Stimulated activated CD8-positive, alpha-beta memory T cell treated with anti-CD3 and anti-CD28 coated beads, Interleukin-15, amount 100 ng/mL, for 24 hours (primary cell): ENCODE measurements at places on chromosomes 13 and 19.

- DNase-seq: no peak
Measured at GRCh38 chr13:45512098-45512496, 47.4 kb downstream of the COG3 start.

- no peak for DNase-seq
Measured at GRCh38 chr13:80048030-80048429, 292.9 kb downstream of the SPRY2 start.

GRCh38 chr13:25018729-25019115, 77.2 kb upstream of the PABPC3 start:
- DNase-seq: no peak

DNA sequence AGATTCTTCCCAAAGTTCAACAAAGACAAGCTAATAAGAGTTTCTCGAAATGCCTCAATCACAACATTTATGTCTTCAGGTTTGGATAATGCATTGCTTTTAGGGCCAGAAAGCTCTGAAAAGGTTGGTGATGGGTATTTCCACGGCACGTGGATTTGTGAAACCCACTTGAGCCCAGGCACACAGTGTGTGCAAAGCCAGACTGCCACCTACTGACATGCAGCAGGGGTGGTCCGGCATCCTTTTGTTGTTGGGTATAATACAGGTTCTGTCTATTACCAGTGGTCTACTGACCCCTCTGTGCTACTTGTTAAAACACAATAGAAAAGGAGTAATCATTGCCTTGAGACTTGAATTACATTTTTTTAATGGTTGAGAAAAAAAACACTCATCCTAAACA, 225.6 kb downstream of the RAP2A start:
- no peak for DNase-seq

DNA sequence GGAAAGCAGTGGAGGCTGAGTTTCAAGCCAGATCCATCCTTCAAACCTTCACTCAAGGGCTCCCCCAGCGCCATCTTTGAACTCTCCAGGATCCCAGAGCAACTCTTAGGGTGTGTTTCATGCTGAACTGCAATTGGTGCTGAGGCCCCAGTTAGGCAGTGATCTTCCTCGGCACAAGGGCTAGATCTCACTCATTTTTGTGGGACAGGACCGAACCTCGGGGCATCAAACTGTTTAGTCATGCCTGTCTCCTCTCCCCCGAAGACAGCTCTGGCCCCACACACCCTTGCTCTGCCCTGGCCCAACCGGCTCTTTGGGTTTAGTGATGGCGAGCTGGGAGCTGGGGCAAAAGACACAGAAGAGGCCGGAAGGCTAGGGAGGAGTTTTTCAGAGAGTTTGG, 115.1 kb downstream of the NUFIP1 start:
- DNase-seq: no peak

DNA sequence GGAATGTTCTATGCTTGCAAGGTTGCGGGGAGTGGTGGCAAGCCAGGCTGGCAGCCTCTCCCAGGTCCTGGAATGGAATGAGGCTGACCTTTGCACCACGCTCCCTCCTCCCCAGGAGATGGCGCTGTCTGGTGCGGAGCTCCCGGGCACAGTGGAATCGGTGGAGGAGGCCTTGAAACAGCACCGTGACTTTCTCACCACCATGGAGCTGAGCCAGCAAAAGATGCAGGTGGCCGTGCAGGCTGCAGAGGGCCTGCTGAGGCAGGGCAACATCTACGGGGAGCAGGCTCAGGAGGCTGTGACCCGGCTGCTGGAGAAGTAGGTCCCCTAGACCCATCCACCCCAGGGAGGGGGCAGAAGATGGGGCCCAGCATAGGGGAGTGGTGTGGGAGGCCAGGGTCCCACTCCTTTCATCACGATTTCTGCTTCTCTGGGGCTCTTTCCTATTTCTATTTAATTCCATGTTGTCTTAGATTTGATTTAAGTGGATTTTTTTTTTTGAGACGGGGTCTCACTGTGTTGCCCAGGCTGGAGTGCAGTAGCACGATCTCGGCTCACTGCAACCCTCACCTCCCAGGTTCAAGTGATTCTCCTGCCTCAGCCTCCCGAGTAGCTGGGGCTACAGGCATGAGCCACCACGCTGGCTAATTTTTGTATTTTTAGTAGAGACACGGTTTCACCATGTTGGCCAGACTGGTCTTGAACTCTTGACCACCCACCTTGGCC, 53.2 kb upstream of the SHKBP1 start:
- DNase-seq: no peak

DNA sequence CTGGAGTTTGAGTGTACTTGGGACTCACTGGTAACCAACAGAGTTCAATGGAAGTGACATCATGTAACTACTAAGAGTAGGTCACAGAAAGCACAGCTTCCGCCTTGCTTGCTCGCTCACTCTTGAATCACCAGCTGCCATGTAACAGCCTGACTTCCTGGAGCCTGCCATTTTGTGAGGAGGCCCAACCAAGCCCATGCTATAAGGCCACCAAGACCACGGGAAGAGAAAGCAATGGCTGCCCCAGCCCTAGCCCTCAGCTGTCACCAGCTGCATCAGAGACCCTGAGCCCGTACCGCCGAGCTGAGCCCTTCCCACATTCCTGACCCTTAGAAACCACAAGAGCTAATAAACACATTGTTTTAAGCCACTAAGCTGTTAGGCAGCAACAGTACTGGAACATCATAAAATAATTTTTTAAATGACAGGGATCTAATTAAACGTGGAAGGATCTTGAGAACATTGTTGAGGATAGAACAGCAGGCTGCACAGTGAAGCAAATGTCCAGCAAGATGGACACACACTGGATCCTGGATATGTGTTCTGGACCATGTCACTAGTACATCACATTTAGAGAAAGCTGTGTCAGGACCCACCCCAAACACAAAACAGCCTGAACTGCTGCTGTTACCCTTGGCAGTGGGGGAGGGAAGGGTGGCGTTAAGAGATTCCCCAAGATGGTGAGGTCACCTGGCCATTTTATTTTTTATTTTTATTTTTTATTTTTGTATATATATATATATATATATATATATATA, 21.7 kb upstream of the LDLR start:
- no peak for DNase-seq

DNA sequence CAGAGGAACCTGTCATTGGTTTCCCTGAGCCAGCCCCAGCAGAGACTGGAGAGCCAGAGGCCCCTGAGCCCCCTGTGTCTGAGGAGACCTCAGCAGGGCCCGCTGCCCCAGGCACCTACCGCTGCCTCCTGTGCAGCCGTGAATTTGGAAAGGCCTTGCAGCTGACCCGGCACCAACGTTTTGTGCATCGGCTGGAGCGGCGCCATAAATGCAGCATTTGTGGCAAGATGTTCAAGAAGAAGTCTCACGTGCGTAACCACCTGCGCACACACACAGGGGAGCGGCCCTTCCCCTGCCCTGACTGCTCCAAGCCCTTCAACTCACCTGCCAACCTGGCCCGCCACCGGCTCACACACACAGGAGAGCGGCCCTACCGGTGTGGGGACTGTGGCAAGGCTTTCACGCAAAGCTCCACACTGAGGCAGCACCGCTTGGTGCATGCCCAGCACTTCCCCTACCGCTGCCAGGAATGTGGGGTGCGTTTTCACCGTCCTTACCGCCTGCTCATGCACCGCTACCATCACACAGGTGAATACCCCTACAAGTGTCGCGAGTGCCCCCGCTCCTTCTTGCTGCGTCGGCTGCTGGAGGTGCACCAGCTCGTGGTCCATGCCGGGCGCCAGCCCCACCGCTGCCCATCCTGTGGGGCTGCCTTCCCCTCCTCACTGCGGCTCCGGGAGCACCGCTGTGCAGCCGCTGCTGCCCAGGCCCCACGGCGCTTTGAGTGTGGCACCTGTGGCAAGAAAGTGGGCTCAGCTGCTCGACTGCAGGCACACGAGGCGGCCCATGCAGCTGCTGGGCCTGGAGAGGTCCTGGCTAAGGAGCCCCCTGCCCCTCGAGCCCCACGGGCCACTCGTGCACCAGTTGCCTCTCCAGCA, 4.2 kb downstream of the ZNF574 start:
- no peak for DNase-seq

GRCh38 chr13:73254827-73255226, 196.0 kb downstream of the KLF5 start:
- DNase-seq: no peak

GRCh38 chr19:11254666-11255065, 7.7 kb downstream of the DOCK6 start:
- no peak for DNase-seq

GRCh38 chr13:35566340-35566739, 89.9 kb upstream of the MAB21L1 start:
- DNase-seq: no peak

DNA sequence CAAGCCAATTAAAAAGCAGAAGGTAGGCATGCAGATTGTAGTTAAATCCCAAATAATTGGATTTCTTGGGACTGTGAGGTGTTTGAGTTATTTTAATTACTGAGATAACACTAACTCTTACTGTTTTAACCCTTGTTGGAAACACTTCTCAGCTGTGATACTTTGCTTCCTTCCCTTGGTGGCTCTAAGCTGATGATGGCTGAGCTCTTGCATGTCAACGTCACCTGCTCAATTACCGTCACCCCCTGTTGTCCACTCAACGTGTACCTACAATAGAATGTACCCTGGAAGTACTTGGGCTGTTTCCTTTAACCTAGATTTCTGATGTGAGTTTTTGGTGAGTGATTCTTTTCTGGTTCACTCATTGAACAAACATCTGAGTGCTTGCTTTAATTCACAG, 303.4 kb downstream of the SLC7A1 start:
- no peak for DNase-seq

DNA sequence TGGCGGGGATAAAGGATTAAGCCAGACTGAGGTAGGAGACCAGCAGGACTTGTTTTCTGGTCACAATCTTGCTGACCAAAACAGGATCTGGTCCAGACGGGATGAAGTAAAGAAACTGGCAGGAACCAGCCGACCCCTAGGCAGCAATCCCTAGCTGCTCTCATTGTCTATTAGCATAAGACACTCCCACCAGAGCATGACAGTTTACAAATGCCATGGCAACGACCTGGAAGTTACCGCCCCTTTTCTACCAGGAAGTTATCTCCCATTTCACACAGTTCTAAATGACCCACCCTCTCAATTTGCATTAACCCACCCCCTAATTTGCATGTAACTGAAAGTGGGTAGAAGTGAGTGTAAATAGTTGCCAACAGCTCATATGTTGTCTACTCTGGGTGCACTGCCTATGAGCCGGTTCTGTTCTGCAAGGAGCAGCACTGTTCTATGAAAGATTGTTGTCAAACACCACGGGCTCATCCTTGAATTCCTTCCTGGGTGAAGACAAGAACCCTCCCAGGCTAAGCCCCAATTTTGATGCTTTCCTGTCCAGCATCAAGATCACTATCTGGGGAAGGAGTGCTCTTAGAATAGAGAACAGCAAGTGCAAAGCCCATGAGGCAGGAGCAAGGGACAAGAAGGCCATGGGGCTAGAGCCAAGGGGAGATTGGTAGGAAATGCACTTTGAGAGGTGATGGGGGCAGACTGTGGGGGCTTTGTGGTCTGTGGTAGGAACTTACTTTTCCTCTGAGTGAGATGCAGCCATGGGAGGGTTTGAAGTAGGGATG, 13.9 kb upstream of the FBXO27 start:
- DNase-seq: no peak

DNA sequence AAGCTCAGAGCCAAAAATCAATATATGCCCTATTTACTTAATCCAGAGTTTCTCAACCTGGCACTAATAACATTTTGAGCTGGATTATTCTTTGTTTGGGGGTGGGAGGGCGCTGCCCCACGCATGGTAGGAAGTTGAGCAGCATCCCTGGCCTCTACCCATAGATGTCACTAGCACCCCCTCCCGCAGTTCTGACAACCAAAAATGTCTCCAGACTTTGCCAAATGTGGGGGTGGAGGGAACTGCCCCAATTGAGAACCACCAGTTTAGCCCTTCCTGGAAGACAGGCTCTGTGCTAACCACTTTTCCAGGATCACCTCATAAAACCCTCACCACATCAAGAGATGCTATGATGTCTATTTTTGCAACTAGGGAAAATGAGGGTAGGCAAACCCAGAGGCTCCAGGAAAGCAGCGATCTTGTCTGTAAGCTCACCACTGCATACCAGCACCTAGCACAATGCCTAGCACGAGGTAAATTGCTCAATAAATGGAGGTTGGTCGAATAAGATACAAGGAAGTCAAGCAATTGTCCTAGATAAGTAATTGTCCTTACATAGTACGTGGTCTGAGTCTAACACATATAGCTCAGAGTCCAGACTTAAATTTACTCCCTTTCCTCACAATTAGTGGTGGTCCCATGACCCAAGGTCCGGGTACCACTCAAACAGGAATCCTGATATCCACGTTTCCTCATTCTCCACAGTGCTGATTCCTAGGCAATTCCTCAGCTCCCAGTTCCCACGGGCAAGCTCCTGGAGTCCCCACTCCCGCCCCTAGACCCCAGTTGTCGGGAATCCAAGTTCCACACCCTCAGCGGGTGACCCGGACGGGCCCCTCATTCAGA, 892 bp downstream of the TRIR start:
- DNase-seq: no peak

DNA sequence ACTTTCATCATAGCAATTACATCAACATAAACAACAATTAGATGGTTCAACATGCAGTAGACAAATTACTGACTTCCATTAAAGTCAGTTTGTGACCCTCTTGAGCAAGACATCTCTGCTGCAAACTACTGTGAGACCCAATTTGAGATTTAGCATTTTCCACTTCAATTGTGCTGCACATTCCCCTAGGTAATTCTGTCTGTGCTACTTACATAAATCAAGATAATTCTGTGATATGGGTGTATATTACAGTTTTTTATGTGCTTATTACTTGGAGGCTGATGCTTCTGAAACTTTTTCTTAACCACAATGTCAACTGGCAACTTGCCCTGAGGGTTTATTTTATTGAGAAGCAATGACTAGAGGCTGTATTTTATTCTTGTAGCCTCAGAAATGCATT, 1714.4 kb downstream of the OLFM4 start:
- DNase-seq: no peak

DNA sequence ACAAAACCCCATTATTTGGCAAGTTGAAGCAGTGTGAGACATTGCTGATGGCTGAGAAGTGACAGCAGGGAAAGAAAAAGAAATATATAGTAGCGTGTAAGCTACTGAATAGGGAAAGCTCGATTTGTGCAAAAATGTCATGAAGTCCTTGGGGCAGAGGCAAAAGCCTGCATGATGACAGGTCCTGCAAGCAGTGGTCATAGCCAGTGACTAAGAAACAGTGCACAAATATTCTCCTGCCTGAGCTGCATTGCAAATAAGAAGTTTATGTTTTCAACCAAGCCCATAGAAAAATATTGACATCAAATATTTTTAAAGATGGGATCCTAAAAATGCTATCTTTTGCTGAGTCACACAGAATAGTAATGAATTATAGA, 270.0 kb downstream of the SLITRK6 start:
- DNase-seq: no peak

- no peak for DNase-seq
Measured at GRCh38 chr19:48877855-48878195, 5.6 kb downstream of the PPP1R15A start.
